NCI-H1105 treated with DMSO at 0.1 percent for 48 hours (cell line): ENCODE measurements at places on chromosomes 7 and 10.

DNA sequence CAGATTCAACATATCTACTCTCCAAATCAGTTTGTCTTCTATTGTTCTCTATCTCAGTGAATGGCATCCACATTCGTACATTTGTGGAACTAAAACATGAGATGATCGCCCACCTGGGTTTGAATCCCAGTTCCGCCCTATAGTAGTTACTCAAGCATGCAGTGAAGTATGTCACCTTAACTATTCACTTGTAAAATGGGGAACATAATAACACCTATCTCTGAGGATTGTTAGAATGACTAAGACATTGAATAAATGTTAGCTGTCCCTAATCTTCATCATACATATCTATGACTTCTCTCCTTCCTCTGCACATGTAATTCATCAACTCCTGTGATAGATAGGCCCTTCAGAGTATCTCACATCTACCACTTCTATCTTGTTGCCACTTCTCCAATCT is 24.7 kb downstream of the UBE2D1 start:
- DNase-seq: no peak

DNA sequence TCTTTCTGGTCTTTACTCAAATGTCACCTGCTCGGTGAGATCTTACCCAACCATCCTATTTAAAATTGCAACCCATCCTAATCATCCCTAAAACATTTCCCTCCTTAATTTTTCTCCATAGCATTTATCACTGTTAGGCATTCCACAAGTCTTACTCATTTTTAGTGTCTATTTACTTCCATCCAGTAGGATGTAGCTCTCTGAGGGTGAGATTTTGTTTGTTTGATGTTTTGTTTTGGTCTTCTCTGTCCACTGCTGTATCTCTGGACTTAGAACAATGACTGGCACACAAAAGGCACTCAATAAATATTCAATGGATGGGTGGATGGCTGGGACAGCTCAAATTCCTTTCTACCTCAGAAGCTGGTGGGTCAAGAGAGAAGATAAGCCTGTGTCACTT is 15.8 kb upstream of the DUSP5 start:
- DNase-seq: no peak

GRCh38 chr10:86734207-86734988 is 22.0 kb upstream of the BMPR1A start:
- no peak for DNase-seq

DNA sequence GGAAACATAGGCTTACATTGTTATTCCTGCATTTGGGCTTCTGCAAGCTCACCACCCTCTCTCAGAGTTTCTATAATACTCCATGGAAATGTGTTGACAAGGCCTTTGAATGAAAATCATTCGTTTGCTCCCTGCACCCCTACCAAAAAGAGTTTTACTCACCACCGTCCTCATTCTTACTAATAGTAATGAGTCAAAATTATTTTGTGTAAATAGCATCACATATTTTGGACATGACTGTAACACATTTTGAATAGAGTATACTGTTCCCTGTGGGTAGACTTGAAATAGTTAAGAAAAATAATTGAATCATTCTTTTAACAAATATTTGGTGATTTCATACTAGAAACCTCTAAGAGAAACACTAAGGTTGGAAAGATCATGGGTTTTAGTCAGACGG is 84.6 kb downstream of the AKAP9 start:
- no peak for DNase-seq

DNA sequence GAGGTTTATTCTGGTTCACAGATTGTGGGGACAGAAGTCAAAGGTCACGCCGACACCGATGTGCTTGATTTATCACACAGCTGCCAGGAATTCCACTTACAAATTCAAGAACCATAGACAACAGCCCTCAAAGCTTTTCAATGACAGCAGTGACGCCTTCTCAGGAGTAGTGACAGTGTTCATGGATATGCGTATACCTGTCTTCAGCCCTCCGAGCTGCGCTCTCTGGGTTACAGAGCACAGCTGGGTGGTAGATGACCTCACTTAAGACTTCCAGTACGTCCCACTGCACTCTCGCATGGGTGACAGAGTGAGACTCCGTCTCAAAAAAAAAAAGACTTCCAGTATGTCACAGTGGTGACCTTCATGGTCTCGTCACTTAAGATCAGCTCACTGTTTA is 108.5 kb downstream of the TCERG1L start:
- no peak for DNase-seq
